Naive thymus-derived CD8-positive, alpha-beta T cell (primary cell): ENCODE measurements at places on chromosomes 1 and 21. TPM values are rescaled to one million over a fixed set of nuclear protein-coding genes. Genes with fewer than 3 reads are reported as not detected.

The CADM3 gene
- not detected for total RNA-seq

- DNase-seq, result no peak
Observed at GRCh38 chr1:50615036-50615750, 191.9 kb upstream of the DMRTA2 start.

- DNase-seq, result no peak
Observed at GRCh38 chr1:159091607-159092031, 15.1 kb upstream of the AIM2 start.

DNA sequence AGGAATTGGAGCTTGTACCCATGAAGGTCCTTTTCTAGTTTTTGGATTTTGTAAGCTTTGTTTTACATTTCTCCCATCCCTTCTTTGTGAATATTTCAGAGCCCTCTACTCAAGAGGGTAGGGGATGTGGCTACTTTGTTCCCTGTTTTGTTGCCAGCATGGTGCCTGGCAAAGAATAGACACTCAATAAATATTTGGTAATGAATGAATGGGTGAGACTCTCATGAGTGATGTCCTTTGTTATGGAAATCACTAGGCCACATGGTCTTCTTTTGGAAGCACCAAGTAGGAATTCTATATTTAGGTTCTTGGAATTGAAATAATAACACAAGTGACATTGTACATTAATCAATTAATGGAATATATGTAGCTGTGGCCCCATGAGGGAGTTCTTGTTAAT is 26.8 kb upstream of the ATP5PO start:
- no peak for DNase-seq

- no peak for DNase-seq
Observed at GRCh38 chr1:91844862-91845528, 41.0 kb downstream of the TGFBR3 start.
